ENCODE measurements at places on chromosomes 7 and 10.

GRCh38 chr10:14489522-14490177 is 158.9 kb upstream of the FRMD4A start:
- DNase-seq: no peak

GRCh38 chr10:89640241-89640640 is 4.8 kb downstream of the PANK1 start:
- DNase-seq: no peak

DNA sequence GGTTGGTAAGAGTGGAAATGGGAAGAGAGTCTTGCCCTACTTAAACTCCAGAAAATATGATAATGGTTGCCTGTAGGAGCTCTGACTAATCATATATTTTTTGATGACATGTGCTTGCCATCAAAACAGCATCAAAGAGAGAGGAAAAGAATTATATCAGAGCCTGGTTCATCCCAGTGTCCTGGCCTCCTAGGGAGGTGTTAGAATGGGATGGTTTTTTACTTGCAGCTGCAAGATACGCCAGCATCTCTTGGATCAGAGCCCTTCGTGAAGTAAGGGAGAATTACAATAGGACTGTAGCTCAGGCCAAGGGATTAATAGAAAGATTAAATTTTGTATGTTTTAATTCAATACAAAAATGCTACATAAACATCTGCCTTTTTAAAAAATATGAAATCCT is 177.6 kb upstream of the HDAC9 start:
- DNase-seq: no peak

DNA sequence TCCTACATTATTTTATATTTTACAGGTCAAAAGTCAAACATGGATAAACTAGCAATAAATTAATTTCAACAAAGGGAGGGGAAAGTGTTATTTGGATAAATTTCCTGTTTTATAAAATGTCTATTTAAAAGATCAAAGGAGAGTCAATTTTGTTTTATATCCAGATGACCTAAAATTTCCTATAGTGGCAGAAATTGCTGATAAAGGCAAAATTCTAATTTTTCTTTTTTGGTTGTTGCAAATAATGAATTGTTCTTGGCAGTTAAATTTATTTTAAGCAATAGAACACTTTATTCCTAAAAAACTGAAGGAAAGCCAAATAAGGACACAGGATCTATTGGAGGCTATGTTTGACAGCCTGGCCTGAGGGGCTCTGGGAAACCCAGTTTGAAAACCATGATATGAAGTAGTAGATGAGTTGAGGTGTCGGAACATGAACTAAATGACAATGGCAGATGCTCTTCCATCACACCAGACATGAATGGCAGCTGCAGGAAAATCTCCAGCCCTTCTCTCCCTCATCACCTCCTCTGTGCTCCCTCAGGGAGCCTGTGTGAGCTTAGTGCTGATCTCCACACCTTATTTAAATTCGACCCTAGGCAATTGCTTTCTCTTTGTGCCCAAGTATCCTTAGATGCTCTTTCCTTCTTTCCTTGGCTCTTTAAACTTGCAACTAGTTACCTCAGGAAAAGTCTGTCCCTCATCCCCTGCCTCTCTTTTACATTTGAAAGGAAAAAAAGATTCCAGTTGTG is 395.0 kb downstream of the THSD7A start:
- no peak for DNase-seq

DNA sequence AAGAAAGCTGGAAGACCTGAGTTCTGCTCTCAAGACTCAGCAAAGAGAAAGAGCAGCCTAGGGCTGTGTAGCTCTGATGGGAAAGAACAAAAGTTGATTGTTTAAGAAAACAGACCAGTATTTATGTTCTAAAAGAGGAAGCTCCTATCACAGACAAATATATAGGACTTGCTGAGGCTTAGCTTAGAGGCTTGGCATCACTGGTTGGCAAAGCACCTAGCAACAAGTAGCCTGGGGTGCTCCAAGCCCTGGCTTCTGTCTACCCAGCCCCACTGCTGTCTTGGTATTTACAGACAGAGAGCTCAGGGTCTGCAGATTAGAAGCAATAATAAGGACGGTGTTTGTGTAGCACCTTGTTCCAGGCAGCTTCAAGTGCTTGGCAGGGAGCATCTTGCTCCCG is 36.9 kb upstream of the CCDC3 start:
- DNase-seq: no peak

- peak; percentile 38 for DNase-seq
Measured at GRCh38 chr10:34815185-34816084, at the start of gene PARD3. Gene PARD3 (minus strand): TSS chr10:34815296. CDS start chr10:34814995, 301 bp downstream.

DNA sequence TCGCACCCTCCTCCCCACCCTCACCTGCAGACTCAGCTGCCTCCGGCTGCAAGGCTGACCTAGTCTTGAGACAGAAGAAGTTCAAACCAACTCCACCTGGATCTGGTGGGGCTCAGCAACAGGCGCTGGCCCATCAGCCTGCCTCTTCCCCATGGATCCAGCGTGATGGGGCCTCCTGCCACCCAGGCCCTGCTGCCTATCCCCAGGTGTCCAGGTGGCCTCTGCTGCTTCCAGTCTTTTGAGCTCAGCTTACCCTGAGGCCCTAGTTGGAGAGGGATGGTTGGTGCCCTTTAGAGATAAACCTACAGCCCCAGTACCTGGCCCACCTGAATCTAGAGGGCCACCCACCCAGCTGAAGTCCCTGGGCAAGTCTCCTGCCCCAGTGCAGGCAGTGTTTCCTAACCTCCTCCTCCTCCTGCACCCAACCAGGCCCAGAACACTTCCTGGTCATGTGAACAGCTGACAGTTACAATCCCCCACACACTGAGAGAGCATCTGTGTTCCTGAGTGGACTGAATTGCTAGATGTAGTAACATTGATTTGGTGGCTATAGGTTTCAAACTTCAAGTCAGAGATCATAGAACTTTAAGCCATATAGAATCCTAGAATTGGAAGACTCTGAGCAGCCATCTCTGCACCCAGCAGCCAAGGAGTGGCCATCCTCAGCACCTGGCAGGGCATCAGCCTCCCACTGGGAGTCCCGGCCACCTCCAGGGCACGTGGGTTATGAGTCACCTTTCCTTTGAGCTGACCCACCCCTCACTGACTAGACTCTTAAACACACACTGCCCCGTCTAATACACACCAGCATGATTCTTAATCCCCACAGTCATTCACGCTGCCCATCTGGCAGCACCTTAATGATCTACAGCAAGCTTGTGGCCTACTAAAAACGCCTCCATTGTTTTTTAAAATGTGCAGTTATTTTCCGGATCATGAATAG is 51.9 kb downstream of the ALOX5 start:
- DNase-seq: peak; percentile 3

DNA sequence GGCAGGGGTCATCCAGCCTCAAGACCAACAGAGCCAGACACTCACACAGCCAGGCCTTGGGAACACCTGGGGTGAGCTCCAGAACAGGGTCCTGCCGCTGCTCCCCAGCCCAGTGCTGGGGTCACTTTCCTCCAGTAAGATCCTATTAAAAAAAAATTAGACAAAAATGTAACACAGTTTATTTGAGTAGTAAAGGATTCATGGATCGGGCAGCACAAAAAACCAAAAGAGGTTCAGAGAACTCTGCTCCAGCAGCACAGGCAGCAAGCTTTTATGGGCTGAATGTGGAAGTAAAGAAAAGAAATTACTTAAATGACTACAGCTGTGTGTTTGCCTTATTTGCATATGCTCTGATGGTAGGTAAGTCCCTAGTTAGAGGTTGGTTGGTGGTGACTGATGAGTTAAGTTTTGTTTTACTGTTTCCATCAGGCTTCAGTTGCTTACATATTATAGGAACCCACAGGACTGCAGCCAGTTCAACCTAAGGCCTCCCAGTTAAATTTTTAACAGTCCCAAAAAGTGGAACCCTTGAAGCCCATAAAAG is 80.5 kb upstream of the FGFR2 start:
- DNase-seq: no peak

DNA sequence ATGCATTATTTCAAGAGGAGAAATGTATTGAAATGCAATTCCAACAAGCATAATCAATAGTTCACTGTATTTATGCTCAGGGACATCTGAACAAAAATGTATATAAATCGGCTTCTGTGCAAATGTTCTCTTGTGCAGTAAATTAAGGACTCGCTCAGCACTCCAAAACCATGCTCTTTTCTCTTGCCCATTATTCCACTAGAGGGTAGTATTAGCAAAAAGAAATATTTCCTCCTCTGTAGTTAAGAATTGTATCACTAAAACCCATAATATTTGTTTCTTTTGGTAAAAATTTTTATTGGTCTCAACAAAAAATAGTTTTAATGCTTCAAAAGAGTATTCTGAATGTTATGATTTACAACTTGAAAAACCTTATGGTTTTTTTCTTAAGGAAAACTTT is 803.1 kb downstream of the PCDH15 start:
- no peak for DNase-seq

DNA sequence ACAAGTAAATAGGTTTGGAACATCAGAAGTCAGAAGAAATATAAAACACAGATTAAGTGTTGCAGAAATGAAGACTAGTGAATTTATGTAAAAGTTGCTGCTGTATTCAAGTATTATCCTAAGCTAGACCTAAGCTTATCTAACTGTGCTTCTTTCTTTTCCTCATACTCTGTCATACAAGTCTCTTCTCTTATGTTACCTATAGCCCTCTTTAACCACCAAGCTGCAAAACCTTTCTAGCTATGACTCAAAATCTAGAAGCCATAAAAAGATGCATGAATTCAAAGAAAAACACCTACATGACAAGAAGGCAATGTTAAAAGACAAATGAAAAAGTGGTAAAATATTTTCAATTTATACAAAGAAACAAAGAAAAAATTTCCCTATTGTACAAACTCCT is 23.0 kb downstream of the DENND11 start:
- no peak for DNase-seq

GRCh38 chr7:37284805-37285231 is 163.8 kb downstream of the ELMO1 start:
- DNase-seq: peak; percentile 27

- DNase-seq: no peak
Measured at GRCh38 chr10:128318913-128319312, 192.7 kb upstream of the MKI67 start.

DNA sequence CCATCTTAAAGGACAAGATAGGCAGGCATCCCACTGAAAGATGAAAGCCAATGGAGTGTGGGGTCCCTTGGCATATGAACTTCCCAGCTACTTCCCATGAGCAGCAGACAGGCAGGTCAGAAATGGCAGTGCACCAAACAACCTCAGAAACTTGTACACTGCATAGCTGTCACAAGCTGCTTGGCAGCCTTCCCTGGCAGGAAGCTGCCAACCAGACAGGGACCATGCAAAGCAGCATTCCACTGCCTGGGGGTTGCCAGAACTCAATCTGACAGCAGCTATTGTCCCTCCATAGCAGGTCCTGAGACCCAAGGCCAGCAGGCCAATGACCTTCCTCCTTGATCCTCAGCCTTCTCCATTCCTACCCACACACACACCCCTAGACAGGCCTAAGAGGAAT is 139.5 kb downstream of the PLCE1 start:
- DNase-seq: no peak

DNA sequence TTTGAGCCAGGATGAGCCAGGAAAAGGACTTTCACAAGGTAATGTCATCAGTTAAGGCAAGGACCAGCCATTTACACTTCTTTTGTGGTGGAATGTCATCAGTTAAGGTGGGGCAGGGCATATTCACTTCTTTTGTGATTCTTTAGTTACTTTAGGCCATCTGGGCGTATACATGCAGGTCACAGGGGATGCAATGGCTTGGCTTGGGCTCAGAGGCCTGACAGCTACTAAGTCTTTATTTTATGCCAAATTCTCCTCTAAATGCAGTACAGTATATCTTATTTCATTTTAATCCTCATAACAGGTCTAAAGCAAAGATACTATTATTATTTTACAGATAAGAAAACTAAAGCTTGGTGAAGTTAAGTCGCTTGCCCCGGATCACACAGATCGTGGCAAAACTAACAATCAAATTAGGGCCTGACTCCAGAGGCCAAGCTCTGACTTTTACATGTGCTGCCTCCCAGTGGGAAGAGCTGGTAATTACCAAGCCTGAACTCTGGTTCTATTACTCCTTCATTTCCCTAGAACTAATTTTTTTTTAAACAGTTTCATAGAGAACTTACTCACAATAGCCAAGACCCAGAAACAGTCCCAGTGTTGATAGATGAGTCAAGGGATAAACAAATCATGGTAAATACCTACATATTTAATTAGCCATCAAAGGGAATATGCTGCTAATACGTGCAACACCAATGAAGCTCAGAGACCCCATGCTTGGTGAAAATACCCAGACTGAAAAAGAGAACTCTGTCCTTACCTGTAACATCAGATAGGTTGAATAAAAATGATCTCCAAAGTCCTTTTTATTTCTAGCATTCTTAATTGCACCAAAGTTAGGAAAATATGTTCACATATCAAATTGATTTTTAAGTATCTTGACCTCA is 35.4 kb downstream of the C7orf25 start:
- peak; percentile 69 for DNase-seq

DNA sequence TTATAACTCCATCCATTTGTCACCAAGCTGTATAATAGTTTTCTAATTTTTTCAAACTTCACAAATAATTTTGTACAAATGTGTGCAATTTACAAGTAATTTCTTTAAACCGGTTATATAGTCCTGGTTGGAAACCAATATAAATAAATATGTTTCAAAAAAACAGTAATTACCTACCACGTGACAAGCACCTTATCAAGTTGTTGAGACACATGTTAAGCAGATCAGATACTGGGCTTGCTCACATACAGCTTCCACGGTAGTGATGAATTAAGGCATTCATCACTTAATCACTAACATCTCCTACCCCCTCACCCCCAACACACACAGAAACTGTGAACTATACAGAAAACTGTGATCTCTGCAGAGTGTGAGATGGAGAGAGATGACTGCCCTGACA is 630.0 kb upstream of the MBL2 start:
- no peak for DNase-seq

DNA sequence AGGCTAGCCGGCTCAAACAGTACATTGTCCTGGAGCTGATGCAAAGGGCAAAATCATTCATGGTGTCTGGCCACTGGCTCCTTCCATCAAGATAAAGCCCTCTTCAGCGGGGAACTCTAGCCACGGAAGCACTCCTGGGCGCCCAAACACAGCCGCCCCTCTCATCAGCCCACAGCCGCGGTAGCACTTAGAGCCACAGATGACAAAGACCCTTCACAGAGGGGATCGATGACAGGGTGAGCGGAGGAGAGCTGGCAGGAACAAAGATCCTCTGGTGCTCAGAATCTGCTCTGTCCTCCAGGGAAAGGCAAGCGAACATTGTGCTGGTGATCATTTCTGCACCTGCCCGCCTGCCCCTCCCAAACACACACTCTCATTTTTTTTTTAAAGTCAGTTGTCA is 222.2 kb upstream of the NRP1 start:
- DNase-seq: no peak

Data from fibroblast of mammary gland (primary cell).